ENCODE measurements at places on chromosomes 7 and 10. TPM values are rescaled to one million over a fixed set of nuclear protein-coding genes. Genes with fewer than 3 reads are reported as not detected.

PDE6C gene
- not detected for total RNA-seq

MMP21 gene
- 0.23 TPM for total RNA-seq

NKX6-2 gene
- 0.06 TPM for total RNA-seq

CCDC172 gene
- total RNA-seq, result not detected

PNLIPRP3 gene
- not detected for total RNA-seq

SPDYE2 gene
- not detected for total RNA-seq

ALOX5 gene
- 17.9 TPM for total RNA-seq

OR2A7 gene
- 17.2 TPM for total RNA-seq

RAPGEF5 gene
- total RNA-seq, result 138 TPM

TFPI2 gene
- total RNA-seq, result 9.8 TPM

LLCFC1 gene
- not detected for total RNA-seq

TAS2R4 gene
- total RNA-seq, result 4.7 TPM

Measured in metanephros (tissue), 2 donors.